ENCODE measurements at places on chromosomes 4 and X.

- DNase-seq, result peak; percentile 57
Observed at GRCh38 chrX:86148024-86148511, at the start of gene DACH2. DACH2 (plus strand) TSS chrX:86148451.

DNA sequence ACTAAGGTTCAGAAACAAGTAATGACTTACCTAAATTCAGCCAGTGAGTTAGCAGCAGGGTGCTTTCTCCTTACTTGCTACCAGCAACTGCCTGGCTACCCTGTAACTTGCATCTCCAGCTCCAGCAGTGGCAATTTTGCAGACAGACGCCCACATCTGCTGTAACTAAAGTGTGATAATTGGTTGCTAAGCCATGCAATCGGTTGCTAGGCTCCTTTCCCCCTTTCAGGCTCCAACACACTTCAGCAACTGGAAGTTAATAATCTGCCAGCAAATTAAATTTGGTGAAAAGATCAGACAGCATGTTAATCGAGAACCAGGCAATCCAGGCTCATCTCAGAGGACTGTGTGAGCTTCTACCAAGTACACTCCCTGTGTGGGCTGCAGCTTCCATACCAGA is 24.2 kb upstream of the ARHGEF9 start:
- DNase-seq, result no peak

GRCh38 chr4:71833232-71833900 is 49.5 kb upstream of the GC start:
- DNase-seq, result no peak

DNA sequence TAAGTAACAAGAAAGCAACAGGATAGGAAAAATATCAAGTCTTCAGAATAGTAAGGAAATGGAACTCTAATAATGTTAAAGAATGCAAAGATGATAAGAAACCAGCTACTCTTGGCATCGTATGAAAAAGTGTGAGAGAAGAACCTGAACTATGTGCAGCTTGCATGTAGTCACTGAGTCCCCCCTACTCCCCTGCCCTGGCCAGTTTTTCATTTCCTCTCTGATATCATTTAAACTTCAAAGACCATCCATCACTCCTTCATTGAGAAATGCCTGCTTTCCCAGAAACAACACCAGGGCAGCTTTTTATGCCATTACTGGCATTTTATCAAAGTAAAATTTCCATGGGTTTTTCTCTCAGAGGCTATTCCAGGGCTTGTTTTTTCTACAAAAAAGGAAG is 28.1 kb downstream of the INPP4B start:
- DNase-seq, result no peak

DNA sequence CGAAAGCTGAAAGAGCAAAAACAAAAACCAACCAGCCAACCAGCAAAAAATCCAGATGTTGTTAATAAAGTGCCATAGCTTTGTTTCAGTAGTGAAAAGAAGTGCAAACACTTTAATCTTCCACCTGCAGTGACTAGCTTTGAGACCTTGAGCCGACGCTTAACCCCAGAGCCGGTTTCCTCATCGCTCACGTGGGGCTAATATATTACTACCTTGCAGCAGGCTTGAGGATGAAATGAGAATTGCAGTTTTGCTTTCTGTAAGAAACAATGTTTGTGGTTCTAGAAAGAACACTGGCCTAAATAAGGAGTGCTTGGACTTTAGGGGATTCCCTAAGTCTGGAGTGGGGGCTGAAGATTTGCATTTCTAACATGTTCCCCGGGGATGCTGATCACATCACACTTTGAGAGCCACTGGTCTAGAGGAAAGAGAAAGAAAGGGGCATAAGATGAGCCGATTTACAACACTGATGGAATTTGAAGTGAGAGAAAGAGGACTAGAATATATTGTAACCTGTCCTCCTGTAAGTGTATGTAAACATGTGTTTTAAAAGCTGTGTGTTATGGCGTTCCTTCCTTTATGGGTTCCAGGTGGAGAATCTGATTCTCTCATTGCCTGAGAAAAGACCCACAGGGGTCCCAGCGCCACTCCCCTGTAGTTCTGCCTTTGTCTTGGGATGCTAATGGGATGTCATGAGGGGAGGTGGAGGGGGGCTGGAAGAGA is 1.4 kb downstream of the FGF2 start:
- DNase-seq, result peak; percentile 61

DNA sequence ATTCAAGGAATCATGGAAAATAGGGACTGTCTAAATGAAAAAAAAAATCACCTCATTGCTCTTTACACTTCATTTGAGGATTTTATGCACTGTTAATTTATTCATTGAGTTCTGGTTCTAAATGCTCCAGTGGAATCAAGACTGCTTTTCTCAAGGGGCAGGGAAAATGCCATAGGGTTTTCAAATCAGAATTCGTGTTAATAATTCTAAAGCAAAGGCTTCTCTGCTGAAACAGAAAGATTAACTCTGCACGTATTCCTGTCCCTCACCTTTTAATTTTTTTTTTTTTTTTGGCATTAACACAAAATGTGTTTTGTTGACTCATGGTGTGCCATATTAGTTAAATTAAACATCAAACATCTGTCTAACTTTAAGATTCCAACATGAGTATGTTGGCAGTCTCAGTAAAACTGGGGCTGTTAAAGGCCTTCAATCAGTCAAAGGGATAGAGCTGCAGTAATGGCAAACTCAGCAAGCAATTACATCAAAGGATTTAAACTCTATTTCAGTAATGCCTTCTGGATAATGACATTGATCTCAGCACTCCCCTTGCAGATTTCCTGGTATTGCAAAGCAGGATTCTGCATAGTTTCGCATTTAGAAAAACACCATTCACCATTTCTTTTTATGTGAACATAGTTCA is 878.1 kb downstream of the RAPGEF2 start:
- no peak for DNase-seq

DNA sequence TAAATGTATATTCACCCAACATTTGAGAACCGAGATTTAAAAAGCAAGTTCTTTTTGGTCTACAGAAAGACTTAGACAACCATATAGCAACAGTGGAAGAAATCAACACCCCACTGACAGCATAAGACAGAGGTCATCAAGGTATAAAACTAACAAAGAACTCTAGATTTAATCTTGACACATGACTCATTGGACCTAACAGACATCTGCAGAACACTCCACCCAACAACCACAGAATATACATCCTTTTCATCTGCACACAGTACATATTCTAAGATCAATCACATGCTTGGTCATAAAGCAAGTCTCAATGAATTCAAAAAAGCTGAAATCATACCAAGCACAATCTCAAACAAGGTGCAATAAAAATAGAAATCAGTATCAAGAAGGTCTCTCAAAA is 65.8 kb downstream of the SPIN4 start:
- no peak for DNase-seq

DNA sequence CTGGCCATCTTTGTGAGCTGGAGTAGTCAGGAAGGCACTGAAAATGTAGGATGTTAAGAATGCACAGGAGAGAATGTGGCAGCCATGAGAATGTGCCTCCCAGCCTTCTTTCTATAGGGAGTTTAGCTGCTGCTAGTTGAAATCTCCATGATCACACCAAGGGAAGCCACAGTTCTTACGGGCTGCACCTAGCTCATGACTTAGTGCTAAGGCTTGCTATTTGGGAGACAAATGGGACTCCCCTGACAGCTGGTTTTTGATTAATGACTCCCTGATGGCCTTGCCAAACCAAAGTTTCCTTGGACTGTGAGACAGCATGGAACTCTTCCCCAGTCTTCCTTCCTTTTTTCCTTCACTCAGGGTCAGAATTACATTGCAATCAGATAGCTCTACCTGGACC is 9.2 kb downstream of the CTSO start:
- DNase-seq, result no peak

DNA sequence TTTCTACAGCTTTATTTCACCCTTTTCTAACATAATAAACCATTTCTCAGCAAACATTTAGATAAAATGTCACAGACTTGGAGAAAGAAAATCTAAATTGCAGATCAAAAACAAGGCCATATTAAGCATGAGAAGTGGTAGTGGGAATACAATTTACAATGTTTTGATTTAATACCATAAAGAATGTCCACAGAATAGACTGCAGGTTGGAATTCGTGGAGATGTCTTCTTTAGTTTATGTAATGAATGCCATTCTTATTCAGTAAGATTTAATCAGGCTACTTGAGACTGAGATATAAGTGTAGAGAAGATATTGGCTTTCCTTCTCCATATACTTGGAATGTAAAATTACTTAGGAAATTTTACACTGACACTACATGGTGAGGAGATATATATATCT is 91.9 kb upstream of the ZFP42 start:
- DNase-seq, result no peak

DNA sequence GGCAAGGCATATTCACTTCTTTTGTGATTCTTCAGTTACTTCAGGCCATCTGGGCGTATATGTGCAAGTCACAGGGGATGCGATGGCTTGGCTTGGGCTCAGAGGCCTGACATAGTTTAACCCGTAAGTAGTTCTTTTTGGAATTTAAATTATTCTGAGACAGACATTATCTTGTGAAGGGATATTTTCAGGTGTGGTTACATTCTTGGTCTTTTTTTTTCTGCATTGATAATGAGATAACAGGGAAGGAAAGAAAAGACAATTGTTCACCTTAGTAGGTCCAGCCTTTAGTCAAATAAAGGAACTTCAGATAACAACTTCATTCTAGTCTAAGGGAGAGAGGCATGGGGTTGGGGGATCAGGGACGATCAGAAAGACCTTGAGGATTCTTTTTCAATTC is 74.8 kb downstream of the TEX13C start:
- no peak for DNase-seq

GRCh38 chr4:10917566-10917965 is 233.0 kb upstream of the CLNK start:
- DNase-seq, result no peak

DNA sequence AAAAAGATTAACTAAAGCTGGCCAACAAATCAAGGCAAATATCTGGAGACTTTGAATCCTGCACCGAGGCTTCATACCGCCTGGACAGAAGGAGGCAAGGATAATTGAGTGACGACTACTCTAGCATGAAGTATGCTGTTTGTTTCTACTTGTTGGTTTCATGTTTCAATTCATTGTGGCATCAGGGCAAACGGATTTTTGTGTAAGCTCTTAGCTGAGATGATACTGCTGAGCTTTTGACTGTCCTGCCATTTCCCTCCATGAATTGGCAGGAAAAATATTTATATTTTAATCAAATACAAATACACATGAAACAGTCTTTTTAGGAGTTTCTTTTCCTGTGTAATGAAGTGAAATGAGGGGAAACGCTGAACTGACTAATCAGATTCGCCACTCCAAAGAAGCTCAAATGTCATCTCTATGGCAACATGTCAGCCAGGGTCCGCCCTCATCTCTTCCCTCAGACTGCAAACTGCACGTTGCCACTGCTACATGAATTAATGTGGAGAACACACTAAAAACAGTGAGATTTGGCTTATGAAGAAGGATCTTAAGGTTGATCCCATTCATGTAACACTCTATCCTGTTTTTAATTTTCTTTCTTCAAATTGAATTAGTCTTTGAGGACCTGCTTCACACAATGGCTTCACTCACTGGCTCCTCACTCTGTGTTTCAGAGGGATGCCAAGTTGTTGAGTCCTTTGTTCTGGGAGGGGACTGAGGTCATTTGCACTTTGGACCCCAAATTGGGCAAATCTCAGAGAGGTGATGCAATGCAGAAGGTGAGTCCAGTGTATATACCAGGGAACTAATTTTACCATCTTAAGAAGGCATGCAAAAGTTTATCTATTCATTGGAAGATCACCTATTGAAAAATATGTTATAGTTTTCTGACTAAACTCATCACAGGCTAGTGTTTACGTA is 149.6 kb upstream of the MID1 start:
- no peak for DNase-seq

GRCh38 chr4:55385201-55385649 is 10.5 kb upstream of the TMEM165 start:
- DNase-seq, result no peak

DNA sequence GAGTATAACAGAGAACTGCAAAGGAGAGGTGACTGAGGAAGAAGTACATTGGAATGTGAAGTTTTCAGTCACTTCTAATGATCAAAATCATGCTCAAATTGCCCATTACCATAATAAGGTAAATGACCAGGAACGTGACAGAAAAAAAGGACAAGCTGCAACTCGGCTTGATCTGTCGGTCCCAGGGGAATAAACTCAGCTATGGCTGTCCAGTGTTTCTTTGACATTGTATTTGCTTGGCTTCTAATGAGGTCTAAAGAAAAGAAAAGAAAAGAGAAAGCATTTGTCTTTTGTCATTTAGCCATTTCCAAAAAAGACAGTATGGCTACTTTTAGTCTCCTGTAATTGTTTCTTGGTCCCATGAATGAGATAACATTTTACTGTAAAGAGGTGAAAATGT is 25.2 kb downstream of the PHOX2B start:
- DNase-seq, result no peak

DNA sequence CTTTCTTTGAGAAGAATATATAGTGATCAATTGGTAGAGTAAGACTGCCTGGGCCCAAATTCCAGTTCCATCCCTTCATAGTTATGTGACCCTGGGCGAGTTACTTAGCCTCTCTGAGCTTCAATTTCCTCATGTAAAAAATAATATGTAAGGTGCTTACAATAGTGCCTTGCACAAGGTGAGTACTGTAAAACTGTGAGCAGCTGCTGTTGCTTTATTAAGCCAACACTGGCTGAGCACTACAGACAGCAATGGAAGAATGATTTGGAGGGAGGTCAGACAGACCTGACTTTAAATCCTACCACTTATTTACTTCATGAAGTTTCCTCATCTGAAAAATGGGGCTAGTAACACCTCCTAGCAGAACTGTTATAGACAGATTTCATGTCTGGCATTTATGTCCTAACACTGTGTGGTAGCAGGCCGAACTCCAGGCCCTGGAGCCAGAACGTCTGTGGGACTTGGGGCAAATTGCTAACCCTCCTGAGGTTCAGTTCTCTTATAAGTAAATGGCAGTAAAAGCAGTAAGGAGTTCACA is 53.8 kb downstream of the RNF150 start:
- DNase-seq, result no peak

DNA sequence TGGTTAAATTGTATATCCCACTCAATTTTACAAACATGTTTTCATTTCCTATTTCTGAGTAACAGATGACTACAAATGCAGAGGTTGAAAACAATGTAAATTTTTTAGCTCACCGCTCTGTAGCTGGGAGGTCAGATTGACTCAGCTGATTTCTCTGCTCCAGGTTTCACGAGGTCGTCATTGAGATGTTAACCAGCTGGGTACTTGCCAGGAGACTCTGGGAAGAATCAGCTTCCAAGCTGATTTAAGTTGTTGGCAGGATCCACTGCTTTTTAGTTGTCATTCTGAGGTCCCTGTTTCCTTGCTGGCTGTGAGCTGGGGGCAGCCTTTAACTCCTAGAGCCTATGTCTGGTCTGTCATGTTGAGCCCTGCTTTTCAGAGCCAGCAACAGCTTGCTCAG is 864.3 kb upstream of the AGA start:
- DNase-seq, result no peak

DNA sequence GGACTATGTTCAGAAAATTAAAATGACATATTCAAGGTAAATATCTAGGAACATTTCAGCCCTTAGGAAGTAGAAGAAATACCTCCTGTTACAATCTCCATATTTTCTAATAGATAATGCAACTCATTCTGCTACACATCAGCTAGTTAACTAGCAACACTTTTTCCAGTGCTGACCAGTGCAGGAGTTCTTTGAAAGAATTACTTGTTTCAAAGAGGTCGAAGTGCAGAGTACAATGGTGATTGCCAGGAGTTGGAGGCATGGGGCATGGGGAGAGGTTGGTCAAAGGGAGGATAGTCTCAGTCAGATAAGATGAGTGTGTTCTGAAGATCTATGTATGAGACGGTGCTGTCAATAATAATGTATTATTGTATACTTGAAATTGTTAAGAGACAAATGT is 53.1 kb downstream of the MTNR1A start:
- DNase-seq, result no peak

GRCh38 chrX:129600981-129601424 is 53.8 kb downstream of the APLN start:
- no peak for DNase-seq
